ENCODE measurements at places on chromosomes 7 and 10.
A peak's percentile ranks its signal among the peaks of the same experiment; 100 is the strongest.

DNA sequence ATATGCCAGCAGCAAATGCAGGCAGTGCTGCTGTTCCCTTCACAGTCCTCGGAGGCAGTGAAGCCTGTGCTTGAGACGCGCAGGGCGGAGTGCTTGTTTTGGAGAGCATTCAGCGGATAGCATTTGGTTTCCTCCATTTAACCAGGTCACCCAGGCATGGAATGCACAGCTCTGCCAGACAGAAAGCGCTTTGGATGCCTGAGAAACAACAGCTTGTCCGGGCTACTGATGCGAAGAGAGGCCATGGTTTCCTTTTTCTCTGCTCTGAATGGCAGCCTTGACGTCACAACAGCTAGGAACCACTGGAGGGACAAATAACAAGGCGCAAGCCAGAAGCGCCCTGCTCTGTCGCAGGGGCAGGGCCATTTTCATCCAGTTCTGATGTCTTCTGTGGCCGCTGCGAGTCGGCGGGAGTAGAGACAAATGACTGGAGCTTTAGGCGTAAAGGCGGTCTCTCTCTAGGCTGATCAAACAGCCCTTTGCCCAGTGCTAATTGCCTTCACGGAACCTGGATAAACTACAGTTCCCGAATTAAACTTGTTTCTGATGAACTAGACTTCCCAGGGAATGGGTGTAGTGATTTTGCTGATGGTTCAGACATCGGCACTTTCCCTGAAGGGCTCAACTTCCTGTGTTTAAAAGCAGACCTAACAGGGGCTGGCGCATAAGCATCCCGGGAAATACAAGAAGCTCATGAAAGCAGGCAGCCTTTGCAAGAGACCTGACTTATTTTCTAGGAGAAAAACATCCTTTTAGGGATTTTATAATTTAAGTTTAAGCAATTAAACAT lies 187.6 kb upstream of the KLF14 start:
- DNase-seq = peak; percentile 94

DNA sequence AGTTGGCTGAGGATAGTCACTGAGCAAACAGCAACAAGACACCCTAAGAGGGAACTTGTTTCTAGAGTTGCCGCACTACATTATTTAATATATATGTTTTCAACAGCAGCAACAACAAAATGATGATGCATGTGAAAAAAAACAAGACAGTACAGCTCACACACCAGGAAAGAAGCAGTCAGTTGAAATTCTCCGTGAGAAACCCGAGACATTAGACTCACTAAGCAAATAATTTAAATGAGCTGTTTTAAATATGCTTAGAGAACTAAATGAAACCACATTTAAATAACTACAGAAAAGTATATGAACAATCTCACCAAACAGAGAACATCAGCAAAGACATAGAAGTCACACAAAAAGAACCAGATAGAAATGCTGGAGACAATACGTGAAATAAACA lies 426.3 kb upstream of the PFKP start:
- no peak for DNase-seq

DNA sequence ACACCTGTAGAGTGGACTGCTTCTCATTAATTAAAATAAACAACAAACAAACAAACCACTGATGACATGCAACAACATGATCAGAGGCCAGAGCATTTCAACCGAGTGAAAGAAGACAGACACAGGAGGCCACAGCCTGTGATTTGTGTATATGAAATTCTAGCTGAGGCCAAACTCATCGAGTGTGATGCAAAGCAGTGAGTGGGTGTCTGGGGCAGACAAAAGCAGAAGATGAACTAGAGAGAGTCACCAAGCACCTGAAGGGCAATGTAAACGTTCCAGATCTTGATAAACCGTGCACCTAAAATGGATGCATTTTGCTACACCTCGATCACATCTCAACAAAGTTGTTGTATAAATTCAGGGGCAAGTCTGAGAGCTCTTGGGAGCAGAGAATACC lies 108.4 kb downstream of the KLF6 start:
- DNase-seq = no peak

DNA sequence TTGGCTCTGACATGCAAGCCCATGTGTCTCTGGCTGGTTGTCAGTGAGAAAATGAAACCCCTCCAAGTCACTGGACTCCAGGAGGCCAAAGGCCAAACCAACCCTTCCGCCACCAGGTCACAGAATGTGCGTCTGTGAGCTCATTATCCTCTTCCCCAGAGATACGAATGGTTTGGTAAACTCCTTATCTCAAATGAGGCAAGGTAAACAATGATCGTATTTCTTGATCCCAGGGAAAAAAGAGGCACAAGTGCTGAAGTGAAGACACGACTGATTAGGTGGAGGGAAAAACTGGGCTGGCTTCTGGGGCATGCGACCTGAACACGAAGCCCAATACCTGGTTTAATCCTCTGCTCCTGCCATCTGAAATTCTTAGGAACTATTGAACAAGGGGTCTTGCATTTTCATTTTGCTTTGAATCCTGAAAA lies 70.6 kb upstream of the ARID5B start:
- DNase-seq = no peak

DNA sequence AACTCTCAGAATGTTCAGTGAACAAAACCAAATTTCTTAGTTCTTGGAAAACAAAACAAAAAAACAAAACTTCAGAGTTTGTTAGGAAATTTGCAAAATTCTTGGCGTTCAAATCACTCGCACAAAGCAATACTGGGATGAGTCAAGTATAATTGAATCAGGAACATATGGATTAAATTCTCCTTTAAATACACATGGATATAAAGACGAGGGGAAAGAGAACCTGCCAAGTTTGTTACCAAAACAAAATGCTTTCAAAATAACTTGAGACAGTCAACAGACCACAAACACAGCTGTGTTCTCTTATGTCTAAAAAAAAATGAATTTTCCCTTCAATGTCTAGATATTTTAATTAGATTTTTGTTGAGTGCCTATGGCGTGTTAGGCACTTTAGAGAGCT lies 93.5 kb upstream of the MPP7 start:
- DNase-seq = no peak

- DNase-seq = no peak
Observed at GRCh38 chr10:77855404-77856155, 71.0 kb downstream of the DLG5 start.

DNA sequence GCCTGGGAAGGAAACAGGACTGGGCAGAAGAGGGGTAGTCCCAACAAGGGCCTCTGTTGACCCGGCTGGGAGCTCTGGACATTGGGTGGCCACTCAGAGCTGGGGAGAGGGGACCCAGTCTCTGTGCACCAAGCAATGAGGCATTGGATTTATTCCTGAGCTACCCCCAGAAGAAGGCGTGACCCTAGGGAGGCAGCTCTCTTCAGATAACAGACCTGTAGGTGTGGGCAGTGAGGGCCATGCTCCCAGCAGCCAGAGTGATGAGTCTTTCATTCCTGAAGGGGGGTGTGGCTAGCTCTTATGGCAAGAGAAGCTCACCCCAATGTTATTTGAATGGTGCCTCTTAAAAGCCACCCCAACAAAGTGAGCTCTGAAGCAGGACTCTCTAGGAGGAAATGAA lies 20.4 kb downstream of the TEX36 start:
- DNase-seq = no peak

GRCh38 chr10:23172429-23173213 lies 19.5 kb upstream of the PTF1A start:
- no peak for DNase-seq

DNA sequence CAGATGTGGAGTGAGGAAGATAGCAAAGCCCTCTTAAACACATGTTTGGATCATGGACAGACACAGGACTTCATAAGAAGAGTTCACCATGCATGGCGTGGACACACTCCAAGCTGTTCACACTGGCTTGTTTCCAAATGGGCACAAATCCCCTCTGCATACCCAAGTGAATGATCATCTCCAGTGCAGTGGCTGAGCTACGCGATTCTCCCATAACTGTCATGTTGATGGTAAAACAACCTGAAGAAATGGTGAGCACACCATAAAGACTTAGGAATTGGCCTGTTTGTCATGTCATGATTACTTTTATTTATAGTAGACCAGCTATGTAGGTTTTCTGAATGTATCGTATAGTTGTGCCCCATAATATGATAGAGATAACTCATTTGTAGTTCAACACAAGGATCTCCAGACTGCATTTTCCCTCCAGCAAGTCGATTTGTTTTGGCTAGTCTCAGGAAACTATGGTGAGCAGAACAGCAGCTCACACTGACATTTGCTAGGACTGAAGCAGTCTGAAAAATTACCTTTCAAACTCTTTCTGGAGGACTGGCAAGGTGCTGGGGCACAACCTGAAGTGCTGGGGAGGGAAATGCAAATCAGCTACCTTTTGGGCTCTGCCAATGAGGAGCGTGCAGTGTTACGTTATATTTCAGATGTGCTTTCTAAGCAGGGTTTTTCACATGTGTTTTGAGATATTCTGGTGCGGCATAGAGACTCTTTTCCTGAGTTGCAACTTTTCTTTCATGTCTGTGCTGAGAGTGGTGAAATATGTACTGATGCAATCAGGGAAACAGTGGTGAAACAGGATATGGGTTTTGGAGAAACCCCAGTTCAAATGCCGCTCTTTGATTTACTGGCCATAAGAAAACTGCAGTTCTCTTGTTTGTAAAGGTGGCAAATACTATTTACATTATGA lies 629.6 kb upstream of the DPP6 start:
- DNase-seq = no peak

DNA sequence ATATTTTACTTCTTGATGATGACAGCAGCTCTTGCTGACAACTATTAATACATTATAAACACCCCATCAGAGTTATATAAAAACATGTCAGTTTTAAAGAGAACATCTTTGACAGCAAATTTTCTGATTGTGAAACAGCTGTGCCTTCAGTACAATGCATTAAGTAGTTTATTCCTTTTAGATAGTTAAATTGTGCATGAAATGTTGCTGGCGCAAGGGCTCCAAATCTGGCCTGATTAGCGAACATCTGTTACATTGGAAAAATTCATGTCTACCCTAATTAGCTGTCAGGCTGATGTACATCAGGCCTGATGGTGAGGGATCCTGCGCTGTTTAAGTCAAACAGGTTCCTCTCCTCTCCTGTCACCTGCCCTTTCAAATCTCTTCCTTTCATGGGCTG lies 171.9 kb upstream of the SP8 start:
- no peak for DNase-seq

GRCh38 chr7:100827330-100828226 lies at the start of gene EPHB4:
Gene EPHB4 (minus strand): TSS chr7:100827523. CDS start chr7:100827030, 493 bp downstream.
- DNase-seq = no peak

GRCh38 chr10:103445767-103446567 lies 6.2 kb downstream of the CALHM2 start:
- DNase-seq = no peak

GRCh38 chr7:44044315-44045225 lies at the start of gene DBNL:
Gene DBNL (plus strand): TSS chr7:44044702. CDS start chr7:44044738, 36 bp downstream.
- DNase-seq = peak; percentile 77

GRCh38 chr7:125934539-125934938 lies 1004.9 kb upstream of the POT1 start:
- peak; percentile 49 for DNase-seq

DNA sequence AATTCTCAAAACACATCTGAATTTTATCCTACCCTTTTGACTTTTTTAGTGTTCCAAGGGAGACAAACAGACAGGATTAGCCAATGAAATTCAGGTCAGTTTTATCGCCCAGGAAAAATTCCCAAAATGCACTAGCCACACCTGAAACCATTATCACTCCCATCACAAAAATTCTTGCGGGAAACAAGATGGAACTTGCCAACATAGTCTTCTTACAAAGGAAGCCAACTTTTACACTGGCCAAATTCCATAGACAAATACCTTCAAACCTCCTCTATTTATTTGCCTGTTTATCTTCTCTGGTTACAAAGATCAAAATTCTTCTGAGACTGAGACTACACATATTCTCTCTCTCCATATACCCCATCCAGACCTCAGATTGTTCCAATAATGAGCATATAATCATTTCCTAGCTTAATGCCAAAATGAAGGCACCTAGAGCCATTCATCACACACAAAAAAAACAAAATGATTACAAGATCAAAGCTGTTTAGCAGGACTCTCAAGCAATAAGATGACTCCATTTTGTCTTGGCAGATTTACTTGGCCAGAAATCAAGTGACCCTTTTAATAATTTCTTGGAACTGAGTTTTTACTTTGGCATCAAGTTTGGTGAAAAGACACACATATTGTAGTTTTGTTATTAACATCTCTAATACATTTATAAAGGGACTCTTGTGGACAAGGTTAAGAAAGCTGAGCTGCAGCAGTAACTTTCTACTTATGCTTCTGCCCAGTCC lies 30.2 kb downstream of the MET start:
- no peak for DNase-seq

- DNase-seq = no peak
Observed at GRCh38 chr7:126450269-126450671, 802.5 kb downstream of the GRM8 start.

DNA sequence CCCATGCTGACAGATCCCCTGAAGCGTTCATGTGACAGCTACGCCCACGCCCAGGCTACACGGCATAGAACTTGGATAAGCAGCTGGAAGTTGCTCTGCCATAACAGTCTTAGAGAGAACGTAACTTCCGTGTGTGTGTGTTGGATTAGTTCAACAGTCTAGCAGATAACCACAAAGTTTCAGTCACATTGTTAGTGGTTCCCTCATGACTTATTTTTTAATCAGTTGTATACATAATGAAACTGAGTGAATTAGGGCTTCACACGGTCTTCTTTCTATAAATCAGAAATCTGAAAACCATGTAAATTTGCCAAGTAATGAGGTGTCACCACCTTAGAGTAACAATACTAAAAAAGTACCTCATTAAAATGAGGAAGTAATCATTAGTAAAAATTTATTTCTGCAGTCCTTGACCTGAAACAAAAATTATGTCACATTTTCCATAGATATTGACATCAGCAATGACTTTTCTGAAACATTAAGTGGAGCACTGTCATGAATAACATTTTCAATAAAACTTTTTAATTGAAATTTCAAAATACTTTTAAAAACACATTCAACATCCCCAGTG lies 21.7 kb upstream of the MACC1 start:
- no peak for DNase-seq

DNA sequence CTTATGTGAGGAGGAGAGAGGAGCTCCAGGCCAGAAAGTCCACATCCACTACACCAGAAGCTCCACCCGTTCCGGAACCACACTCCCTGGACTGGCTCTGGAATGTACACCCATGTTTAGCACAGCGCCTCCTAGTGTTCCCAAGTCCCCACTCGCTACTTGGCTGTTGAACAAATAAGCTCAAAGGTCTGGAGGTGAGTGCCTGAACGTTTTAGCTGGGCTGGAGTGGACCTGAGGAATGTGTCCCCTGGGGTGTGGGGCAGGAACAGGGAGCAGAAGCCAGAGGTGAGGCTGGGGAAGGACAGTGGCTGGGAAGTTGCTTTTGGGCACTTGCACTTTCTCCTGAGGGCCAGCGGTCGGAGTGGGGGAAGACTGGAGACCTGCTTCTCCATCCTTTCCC lies 164.1 kb upstream of the CDCA7L start:
- no peak for DNase-seq

GRCh38 chr10:6465854-6466601 lies 114.0 kb downstream of the PRKCQ start:
- DNase-seq = no peak

All from RCC 7860 (cell line).